ENCODE measurements at places on chromosomes 11 and 22.
A peak's percentile ranks its signal among the peaks of the same experiment; 100 is the strongest.

DNA sequence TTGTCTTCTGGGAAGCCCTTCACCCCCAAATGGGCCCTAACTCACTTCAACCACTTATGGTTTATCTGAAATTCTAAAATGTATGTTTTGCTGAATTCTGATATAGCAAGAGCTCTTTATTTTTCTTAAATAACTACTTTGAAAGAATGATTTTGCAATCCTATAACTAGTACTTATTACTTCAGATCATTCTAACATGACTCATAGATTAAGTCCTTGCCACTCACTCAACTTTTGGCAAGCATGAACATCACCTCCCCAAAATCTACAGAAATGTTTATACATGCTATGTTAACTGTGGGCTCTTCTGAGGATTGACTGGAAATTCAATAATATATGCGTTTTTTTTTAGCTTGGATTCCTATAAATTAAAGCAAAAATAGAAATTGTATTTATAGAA, 367.4 kb upstream of the FAT3 start:
- peak; percentile 69 for DNase-seq

- no peak for DNase-seq
These were observed 8.9 kb downstream of the TOM1 start for GRCh38 chr22:35308480-35309021.

- DNase-seq: no peak
These were observed 2.6 kb downstream of the KCNE3 start for GRCh38 chr11:74464746-74465145.

DNA sequence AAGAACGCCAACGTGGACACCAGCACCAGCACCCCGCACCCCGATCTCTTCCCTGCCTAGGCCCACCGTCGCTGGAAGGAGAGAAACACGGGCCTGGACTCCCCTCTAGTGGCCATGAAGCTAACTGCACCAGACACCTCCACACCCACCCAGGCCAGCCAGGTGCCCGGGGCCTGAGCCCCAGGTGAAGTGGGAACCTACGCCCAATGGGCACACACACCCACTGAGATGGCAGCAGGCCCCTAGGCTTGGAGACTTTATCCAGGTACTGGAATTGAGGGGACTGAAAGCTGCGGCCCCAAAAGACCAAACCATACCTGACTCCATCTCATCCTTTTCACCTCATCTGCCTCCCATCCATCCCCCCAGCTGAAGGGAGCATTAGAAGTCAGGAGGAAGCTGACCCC, 81.0 kb downstream of the BUD13 start:
- DNase-seq: no peak

Measured in retinal pigment epithelial cell (primary cell).